Spleen (tissue), 13 donors: ENCODE measurements at places on chromosomes 7 and 10. TPM values are rescaled to one million over a fixed set of nuclear protein-coding genes. Genes with fewer than 3 reads are reported as not detected.
A peak's percentile ranks its signal among the peaks of the same experiment; 100 is the strongest.

DNA sequence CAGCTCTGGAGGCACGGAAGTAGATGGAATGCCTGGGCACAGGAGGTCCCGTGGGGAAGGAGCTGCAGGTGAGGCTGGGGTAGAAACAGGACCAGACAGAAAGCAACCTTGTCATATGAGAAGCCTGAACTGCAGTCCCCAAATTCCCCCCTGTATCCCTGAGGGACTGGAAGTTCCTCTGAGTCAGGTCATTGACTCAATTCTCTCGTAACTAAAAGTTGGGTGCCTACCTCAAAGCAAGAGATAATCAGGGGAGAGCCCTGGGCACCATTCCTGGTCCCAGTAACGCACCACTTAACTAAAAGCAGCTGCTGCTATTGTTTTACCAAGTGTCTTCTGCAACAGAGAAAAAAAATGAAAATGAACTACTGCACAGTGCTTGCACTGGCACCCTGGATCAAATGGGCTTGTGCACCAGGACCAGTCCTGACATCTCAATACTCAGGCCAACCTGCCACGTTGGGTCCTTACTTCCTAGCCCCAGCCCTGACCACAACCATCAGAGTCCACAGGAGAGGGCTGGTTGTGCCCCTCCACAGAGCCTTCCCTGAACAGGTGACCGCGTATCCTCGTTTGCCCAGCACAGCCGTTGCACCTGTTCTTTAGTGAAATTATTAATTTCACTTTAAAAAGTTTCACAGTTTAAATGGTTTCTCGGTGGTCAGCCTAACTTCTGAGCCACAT, 79.3 kb downstream of the GRID1 start:
- peak; percentile 54 for DNase-seq

- DNase-seq, result peak; percentile 81
Measured at GRCh38 chr10:88064608-88065382, 201.4 kb downstream of the PTEN start.

DNA sequence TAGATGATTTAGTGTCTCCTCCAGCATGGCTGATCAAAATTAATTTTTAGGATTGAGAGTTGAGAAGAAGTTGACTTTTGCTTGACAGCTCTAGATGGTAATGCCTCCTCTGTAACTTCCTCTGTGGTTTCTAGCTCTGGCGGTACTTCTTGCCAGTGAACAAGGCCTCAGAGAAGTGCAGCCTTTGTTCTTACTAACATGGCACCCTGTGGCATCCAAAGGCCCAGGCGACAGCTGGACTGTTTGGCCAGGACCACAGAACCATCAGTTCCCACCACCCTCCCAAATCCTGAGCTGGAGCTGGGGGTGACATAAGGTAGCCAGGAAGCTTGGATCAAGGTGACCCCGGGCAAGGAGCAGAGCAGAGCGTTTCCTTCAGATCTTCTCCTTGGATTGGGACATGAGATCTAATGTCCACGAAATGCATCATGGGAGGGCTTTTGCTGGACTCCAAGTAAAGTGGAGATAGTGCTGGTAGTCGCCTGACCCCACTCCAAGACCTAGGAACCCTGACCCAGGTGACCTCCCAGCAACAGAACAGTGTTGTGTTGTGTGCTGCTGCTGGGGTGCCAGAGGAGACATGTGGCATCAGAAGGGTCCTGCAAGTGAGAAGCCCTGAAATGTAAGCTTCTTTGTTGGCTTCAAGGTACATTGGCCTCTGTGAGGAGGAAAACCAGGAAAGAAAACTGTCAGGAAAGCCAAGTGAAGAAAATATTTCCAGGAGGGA, 41.8 kb downstream of the APBB1IP start:
- DNase-seq, result peak; percentile 81

- DNase-seq, result no peak
Measured at GRCh38 chr7:80618096-80618495, 20.3 kb upstream of the CD36 start.

DNA sequence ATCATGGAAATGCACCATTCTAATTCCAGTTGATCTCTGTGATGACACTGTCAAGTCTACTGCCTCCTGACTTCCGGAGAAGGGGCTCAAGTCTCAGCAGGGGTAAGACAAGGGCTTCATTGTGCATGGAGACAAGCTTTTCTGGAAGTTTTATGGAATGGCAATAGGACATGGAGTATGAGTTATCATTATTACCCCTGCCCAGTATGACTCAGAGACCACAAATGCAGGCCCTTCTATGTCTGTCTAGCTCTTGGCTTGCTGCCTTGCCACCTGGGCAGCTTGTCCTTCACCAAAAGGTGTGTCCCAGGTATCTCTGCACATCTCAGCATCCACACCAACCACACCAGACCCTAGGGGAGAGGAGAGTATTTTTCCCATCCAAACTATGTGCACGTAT, 34.9 kb upstream of the KIAA1217 start:
- DNase-seq, result no peak

- peak; percentile 68 for DNase-seq
Measured at GRCh38 chr10:116785282-116785681, 42.9 kb upstream of the HSPA12A start.

DNA sequence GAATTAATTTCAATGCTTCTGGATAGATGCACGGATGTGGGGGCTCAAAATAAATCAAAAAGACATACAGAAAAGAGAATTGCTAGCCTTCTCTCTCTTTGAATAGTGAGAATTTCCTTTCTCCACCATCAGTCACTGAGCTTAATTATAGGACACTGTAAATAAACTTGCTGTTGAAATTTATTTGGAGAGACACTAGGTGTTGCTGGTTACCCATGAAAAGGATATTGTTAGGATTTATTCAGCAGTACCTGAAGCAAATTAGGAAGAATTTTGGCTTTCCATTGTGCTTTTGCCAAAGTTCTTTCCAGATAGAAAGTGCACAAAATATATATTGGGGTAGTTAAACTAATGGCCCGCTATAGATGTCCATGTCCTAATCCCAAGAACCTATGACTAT, 27.6 kb downstream of the GCC1 start:
- DNase-seq, result no peak

PTN gene
- polyA plus RNA-seq, result 4.5 TPM

C10orf67 gene
- polyA plus RNA-seq, result 0.02 TPM

HOXA1 gene
- polyA plus RNA-seq, result 1.3 TPM

MEST gene
- polyA plus RNA-seq, result 11.2 TPM

CYP3A7 gene
- not detected for polyA plus RNA-seq
